AG10803 (cell line): ENCODE measurements at places on chromosomes 12 and 14.
A peak's percentile ranks its signal among the peaks of the same experiment; 100 is the strongest.

DNA sequence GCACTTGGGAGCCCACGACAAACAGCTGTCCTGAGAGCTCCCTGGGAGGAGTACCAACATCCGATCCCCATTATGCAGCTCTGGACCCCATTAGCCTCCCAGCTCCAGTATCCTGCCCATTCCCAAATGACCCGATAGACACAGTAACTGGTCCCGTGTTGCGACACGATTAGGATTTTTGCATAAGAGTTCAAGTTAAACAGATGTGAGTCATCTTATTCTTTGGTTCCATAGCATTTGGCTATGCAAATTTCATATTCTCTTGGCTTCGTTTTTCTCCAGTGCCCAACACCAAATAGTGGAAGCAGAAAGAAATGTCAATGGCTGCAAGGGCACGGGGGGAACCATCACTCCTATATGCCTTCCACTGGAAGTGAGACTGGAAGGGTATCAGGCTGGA, 43.0 kb upstream of the LRRC10 start:
- DNase-seq: peak; percentile 43

DNA sequence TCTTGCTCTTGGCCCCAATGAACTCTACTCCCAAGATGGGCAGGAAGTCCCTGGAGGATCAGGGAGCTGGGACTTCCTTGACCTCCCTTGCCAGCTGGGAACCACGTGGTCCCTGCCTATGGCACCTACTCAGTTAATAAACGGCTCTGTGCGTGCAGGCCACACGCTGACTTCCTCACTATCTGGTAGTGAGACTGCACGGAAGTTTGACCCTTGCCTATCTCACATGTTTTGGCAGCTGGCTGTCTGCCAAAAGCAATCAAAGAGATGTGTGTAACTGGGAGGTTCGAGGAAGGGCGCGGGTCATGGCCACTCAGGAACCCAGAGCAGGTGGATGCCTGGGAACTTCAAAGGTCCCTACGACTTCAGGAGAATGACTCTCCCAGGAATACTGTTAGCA, 57.9 kb downstream of the RFLNA start:
- peak; percentile 55 for DNase-seq

GRCh38 chr12:50520416-50521207, 15.8 kb downstream of the DIP2B start:
- DNase-seq: no peak

- no peak for DNase-seq
Measured at GRCh38 chr12:112665958-112666357, 125.6 kb upstream of the RPH3A start.

- no peak for DNase-seq
Measured at GRCh38 chr12:112555621-112556233, 137.0 kb downstream of the PTPN11 start.

DNA sequence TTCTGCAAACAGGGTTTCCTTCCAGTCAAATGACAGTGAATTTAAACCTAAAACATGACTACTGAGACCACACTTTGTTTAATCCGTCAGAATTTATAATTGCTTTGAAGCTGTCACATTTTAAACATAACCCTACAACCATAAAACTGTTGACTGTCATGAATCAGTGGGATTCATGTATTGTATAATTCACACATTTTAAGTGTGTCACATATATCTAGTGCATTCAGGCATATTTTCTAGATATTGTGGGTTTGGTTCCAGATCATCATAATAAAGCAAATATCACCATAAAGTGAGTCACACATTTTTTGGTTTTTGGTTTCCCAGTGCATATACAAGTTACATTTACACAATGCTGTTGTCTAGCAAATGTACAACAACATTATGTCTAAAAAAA, 304.4 kb downstream of the TMEM132D start:
- peak; percentile 10 for DNase-seq

DNA sequence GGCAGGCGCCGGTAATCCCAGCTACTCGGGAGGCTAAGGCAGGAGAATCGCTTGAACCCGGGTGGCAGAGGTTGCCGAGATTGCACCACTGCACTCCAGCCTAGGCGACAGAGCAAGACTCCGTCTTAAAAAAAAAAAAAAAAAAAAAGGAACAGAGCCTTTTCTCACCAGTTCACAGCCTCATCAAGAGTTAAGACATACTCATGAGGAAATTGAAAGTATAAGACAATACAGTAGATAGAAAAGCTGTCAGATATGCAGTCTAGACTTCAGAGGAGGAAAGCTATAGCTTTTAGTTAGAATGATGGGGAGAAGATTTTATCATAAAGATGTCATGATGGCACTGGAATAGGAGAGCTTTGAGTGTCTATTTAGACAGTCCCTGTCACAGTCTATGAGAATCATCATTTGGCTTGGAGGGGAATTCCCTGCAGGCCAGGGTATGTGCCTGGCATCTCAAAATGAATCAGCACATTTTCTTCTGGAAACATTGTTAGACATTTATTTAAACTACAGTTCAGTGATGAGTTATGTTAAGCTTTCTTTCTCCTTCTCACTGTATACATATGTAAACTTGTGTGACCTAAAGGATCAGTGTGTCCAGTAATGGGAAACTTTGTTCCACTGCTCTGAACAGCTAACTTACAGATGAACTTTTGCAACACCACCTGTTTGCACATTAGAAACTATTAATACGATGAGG, 2.9 kb upstream of the RAB35 start:
- peak; percentile 45 for DNase-seq

DNA sequence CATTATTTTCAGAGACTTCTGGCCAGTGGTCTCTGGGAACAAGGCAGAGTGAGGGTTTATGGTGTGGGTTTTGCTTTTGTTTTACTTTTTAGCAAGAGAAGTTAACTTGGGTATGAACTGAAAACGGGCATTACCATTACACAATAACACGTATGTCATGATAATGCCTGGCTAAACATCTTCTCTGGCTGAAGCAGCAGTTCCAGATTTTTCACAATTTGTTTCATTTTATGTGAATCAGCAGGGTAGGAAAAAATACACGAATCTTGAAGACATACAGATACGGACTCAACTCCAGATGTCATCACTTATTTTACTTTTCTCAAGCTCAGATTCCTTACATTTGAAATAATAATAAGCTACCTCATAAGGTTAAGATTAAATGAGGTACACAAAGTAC, 2.5 kb upstream of the PCNX4 start:
- peak; percentile 35 for DNase-seq

GRCh38 chr12:80053051-80053790, 46.1 kb upstream of the OTOGL start:
- DNase-seq: peak; percentile 89

DNA sequence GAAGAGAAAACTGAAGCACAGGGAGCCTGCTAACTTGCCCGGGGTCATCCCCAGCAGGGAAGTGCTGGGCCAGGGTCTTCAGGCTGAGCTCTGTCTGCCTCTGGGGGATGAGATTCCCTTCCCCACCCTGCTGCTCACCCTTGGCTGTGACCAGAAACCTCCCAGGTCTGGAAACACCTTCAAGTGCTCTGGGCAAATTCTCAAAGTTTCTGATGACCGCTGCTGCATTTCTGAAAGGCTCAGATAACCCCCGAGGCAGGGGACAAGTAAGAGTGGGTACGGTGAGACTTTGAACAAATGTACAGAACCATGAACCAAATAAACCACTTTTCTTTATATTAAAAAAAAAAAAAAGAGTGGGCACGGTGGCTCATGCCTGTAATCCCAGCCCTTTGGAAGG, 41.3 kb downstream of the LTBP2 start:
- DNase-seq: no peak

DNA sequence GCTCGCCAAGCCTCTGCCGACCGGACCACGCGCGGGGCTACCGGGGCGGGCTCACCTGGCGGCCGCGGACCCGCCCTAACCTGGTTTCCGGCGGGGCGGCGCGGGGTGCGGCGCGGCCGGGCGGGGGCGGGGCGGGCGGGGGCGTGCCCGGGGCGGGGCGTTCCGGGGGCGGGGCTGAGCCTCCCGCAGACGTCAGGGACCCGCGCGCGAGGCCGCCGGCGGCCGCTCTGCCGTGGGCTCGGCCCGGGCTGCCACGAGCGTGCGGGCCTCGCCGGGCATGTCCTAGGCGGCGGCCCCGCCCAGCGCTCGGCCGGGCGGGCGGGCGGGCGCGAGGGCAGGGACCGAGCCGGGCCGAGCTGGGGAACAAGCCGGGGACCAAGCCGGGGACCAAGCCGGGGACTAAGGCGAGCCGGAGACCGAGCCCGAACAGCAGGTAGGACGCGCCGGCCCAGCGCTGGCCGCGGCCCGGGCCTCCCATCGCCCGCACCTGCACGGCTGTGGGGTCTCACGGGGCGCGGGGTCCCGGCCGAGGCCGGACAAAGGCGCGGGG, at the start of gene CEP170B:
CEP170B (plus strand) TSS at position 188 of the 550 bp plus-strand sequence. CDS start 3,183 bp downstream, outside the sequence.
- peak; percentile 52 for DNase-seq

DNA sequence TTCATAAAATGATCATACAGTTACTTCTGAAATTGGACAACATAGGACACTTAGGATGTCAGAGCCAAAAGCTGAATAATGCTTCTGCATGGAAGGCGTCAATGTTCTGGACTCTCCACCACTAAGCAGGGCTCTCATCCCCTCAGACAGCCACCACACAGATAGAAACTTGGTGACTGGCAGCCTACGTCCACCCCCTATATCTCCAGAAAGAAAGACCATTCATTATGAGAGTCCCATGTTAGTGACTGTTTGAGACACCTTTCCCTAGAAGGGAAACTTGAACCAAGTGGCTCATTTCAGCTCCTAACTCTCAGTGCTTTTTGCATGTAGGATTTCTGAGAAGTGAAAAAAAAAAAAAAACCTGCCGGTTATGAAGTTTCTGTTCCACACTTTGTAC, 251.0 kb upstream of the FKBP4 start:
- DNase-seq: no peak
